ENCODE measurements at places on chromosomes 2 and 18.

- DNase-seq, result no peak
These were observed 5.4 kb downstream of the IRS1 start for GRCh38 chr2:226794196-226794661.

- DNase-seq, result no peak
These were observed 796 bp downstream of the AOX1 start for GRCh38 chr2:200586644-200586975.

GRCh38 chr2:17518212-17519154 lies at the start of gene RAD51AP2:
Gene RAD51AP2, minus strand, starts transcription at chr2:17518440. Its CDS starts 25 bp downstream, at chr2:17518415.
- DNase-seq, result no peak

DNA sequence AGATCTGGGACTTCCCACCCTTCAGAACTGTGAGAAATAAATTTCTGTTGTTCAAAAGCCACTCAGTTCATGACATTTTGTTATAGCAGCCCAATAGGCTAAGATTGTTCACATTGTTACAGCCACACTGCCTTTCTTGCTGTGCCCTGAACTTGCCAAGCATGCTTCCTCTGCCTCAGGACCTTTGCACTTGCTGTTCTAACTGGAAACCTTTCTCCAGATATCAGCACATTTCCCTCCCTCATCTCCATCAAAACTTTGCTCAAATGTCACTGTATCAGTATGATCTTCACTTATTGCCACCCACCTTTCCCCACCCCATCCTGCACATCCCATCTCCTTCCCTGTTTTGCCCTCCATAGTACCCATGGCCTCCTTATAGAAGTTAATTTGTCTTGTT lies 32.1 kb upstream of the MFSD6 start:
- DNase-seq, result no peak

- no peak for DNase-seq
These were observed 109.8 kb downstream of the AP1S3 start for GRCh38 chr2:223727562-223727961.

DNA sequence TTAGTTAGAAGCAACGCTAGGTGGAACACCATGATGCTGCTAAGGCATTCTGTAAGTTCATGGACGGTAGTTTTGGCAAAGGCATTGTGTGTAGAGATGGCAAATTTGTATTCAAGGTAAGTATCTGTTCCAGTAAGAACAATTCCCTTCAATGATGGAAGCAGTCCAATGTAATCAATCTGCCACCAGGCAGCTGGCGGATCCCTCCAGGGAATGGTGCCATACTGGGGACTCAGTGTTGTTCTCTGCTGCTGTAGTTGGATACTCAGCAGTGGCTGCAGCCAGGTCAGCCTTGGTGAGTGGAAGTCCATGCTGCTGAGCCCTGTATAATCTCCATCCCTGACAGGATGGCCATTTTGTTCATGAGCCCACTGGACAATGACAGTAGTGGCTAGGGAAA lies 62.8 kb downstream of the ARL6IP6 start:
- DNase-seq, result no peak

DNA sequence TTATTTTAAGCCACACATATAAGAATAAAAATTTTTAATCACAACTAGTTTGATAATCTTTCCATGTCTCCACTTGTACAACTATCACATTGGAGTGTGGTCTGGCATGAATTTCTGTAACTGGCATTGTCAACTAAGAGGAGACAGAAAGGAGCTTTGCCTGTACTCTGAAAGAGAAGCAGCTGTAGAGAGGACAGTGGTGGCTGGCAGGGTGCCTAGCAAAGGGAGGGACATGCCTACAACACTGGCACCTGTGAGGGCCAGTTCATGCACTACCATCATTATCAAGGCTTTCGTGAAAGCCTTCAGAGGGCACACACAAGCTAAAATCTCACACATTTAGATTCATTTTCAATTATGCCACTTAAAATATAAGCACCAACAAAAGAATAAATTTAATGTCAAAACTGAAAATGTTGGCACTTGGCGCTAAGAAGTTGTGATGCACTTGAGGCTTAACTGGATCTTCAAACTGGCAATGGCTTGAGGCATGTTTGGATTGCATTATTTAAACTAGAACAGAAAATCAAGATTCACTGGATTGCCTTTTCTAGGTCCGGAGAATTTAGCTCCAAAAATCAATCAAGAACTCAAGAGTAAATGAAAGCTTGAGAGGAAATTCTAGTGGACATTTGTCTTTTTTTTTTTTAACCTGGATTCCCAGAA lies 238.6 kb downstream of the ZNF385B start:
- DNase-seq, result no peak

DNA sequence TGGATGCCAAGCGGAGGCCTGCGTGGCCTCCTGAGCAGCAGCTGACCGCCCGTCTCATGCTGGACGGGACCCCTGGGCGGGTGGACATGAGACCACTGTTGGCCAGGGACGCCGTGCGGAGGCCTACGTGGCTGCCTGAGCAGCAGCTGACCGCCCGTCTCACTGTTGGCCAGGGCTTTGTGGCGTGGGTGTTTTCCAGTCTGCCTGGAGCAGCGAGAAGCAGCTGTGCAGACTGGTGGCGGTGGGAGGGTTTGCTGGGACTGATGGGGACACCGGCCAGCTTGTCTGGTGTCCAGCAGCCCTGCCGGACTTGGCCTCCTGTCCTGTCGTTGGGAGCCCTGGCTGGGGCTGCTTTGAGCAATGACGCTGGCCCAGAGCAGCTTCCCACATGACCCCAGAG lies 5.8 kb upstream of the D2HGDH start:
- no peak for DNase-seq

DNA sequence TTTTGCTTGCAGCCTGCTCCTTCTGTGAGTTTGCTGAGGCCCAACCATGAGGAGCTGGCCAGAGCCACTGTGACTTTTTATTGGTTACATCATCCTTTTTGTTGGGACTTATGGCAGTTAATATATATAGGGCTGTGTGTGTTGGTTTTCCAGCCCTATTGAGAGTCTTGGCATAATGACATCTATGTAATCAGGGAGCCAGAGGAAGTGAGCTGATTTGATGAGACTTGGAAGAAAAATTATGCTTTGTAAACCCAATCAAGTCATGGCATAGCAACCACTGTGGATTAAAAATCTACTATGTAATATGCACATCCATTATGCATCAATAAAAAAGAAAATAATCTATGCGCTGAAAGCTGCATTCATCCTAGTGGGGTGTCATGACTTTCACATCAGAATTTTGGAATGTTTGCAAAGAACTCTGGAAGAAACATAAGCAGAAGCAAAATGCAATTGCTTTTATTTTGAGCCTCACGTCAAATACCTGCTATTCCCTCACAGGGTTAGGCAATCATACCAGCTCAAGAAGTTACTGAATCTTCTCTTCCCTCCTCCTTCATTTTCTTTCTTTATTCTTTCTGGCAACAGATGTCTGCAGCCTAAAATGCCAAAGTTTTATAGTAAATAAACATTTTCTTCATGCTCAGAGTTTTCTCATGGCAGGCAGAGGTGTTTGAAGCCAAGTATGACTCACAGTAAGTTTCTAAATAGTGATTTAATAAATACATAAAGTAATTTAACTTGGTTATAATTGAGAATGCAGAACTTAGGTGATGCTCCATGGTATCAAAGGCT lies 308.5 kb downstream of the KCNS3 start:
- no peak for DNase-seq

GRCh38 chr18:74806700-74807416 lies 209.2 kb downstream of the ZNF407 start:
- DNase-seq, result no peak

GRCh38 chr2:45651415-45652089 lies at the start of gene PRKCE:
Gene PRKCE, plus strand, starts transcription at chr2:45651675.
- DNase-seq, result peak; percentile 3

DNA sequence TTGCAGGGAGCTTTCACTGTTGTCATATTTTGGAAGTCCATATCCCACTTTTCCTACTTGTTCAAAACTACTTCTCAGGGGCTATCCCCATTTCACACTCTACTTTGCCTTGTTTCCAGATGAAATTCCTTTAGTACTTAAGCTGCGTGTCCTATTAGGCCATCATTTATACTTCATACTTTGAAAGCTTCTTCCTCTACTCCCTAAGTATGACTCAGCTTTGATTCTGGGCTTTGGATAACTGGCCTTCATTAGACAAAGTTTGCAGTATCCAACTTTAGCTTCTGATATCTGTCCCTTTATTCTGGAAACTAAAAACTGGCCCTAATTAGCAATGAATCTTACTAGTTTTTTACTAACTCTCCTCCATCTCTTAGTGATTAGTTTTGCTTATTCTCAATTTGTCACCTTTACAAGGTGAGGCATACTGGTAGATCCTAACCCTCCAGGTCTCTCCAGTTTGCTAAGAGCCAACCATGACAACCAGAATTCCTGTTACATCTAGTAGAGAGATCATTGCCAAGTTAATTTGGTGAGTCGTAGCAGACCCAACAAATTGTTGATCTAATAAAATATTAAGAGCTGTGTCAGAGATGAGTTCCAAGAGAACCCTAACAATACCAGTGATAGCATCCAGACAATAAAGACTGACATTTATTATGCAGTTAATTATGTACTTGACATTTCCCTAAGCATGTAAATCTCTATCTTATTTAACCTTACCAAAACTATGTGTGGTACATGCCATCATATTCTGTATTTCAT lies 31.2 kb upstream of the ITGAV start:
- DNase-seq, result no peak

GRCh38 chr2:102783506-102784183 lies 21.8 kb downstream of the TMEM182 start:
- DNase-seq, result no peak

DNA sequence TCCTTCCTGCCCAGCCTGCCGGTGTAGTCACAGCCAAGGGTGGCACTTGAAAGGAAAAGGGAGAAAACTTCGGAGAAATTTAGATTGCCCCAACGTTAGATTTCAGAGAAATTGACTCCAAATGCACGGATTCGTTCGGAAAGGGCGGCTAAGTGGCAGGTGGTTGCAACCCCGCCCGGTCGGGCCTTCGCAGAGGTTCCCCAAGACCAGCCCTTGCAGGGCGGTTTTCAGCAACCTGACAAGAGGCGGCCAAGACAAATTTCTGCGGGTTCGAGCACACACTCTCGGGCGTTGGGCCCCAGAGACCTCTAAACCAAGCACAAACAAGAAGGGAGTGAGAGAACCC lies 4.8 kb downstream of the ONECUT2 start:
- no peak for DNase-seq

- DNase-seq, result no peak
These were observed 23.3 kb downstream of the CHST10 start for GRCh38 chr2:100394111-100394641.

DNA sequence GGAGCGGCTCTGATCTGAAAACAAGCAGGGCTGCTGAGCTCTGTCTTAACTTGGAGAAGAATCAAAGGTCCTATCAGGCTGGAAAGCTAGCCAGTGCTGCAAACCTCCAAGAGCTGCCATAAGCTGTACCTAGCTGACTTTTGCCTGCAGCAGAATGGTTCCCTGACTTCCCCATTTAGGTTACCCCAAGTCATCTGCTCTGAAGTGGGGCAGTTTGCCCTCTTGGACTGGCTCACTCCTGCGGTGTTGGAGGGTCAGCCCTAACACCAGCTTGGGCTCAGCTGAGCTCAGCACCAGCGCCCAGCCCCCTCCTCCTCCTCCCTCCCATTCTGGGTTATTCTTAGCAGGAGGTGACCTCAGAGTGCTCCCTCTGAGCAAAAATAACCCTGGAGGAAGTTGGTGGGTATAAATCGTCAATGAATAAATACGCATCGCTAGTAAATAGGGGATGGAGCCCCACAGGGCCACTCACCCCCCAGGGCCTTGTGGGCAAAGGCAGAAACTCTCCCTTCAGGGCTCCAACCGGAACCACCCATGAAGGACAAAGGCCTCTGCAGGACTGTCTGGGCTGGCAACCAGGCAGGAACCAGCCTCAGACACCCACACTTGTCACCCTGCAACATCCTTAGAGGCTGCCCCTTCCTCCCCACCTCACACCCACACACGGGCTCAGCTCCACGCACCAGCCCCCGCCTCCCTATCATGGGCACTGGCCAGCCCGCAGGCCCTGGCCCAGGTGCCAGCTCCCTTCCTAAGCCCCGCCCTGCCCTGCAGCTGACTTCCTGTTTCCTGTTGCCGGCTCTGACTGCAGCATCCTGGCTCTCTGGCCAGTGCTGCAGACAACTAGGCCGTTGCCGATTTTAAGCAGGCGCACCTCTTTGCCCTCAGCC lies 46.9 kb downstream of the DNMT3A start:
- peak; percentile 54 for DNase-seq

DNA sequence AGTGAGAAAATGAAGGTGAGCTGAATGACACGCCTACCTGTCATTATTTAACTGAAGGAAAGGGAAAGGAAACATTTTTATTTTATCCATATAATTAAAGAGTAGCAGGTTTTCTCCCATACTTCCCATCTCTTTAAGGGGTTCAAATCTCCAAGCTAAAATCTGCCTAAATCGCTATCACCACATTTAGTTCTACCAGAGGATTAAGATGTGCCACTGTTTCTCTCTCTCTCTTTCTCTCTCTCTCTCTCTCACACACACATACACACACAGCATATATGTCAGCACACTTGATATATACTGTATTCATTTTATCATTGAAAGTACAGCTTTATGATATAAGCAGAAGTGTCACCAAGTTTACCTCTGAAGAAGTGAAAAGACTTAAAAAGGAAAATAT lies 3.1 kb downstream of the WIPF1 start:
- DNase-seq, result no peak

DNA sequence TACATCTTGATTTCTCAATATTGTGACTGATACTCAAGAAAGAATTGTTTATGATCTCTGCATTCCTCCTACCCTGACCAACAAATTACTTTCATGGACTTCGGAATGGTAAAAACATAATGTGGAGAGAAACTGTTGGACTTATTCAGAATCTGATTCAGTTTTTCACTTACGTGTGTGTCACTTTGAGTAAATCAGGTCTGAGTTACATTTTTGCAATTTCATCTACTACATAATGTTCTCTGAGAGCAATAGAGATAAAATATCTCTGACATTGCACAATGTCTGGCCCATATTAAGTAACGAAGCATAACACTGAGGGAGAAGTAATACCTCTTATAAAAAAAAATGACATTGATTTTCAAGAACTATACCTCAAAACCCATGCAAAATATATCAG lies 1337.9 kb upstream of the CHAC2 start:
- no peak for DNase-seq

- DNase-seq, result no peak
These were observed 225.9 kb downstream of the MGAT5 start for GRCh38 chr2:134479696-134480330.

- no peak for DNase-seq
These were observed 47.3 kb upstream of the HPCAL1 start for GRCh38 chr2:10255189-10256030.

DNA sequence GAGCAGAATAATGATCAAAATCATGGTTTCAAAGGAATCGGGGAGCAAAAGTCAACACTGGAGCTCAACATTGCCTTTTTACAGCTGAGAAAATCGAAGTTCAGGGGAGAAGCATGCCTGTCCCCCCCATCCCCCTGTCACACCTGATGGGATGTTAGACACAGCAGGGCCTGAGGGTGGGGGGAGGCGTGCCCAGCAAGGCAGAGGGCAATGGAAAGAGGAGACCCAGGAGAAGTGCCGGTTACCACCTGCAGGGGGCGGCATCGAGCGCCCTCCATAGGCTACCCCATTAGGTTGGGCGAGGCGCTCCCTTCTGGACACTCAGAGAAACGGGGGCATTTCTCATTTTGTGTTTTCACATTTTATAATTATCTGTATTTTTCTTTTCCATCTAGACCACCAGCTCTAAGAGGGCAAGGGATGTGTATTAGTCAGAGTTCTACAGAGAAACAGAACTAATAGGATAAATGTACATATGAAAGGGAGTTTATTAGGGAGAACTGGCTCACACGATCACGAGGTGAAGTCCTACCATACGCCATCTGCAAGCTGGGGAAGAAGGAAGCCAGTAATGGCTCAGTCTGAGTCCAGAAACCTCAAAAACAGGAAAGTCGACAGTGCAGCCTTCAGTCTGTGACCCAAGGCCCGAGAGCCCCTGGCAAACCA lies 271.3 kb downstream of the LRATD1 start:
- peak; percentile 3 for DNase-seq

All from activated T-helper 9 cell treated with anti-CD3 and anti-CD28 coated beads, Interleukin-2, amount 50 U/mL, for 16 hours (primary cell).